ENCODE measurements at places on chromosomes 2 and 18.

DNA sequence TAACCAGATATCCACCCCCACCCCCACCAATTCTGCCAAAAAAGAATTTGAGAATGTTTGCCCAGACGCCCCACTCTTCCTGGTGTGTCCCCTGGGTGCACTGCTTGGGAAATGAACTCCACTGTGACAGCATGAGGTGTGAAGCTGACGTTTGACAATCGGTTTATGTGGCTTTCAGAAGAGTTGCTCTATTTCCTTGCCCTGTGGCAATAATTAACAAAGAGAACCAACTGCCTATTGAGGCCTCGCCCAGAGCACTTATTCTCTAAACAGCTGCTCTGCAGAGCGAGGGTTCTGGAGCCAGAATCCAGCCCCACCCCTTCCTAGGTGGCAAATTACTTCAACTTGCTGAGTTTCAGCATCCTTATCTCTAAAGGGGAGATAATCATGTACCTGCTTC is 115.8 kb upstream of the SIX3 start:
- no peaks in the 10 kb centered on the region for H3K36me3 ChIP-seq
- H3K27ac ChIP-seq: no peak overlapping the region
- no peak overlapping the region for H3K4me3 ChIP-seq
- H3K4me1 ChIP-seq: no peaks in the 10 kb centered on the region

DNA sequence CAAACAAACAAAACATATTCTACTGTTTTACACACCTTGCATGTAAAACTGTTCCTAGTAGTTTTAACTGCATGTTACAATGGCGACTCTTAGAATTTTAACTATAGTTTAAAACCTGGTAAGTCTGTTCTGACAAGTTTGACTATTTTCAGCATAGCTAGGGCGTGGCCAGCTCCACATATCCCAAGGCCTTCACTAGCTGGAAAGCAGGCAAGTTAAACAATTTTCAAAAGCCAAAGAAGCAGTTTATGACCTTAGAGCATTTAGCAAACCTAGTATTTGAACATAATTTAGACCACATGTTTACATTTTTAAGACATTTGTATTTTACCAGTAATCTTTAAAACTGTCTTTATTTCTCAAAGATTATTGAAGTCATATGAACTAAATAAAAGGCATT is 402.8 kb upstream of the SYT4 start:
- no peak for DNase-seq
- no peaks in the 10 kb centered on the region for H3K36me3 ChIP-seq
- H3K27me3 ChIP-seq: no peaks in the 10 kb centered on the region
- H3K27ac ChIP-seq: no peak overlapping the region

DNA sequence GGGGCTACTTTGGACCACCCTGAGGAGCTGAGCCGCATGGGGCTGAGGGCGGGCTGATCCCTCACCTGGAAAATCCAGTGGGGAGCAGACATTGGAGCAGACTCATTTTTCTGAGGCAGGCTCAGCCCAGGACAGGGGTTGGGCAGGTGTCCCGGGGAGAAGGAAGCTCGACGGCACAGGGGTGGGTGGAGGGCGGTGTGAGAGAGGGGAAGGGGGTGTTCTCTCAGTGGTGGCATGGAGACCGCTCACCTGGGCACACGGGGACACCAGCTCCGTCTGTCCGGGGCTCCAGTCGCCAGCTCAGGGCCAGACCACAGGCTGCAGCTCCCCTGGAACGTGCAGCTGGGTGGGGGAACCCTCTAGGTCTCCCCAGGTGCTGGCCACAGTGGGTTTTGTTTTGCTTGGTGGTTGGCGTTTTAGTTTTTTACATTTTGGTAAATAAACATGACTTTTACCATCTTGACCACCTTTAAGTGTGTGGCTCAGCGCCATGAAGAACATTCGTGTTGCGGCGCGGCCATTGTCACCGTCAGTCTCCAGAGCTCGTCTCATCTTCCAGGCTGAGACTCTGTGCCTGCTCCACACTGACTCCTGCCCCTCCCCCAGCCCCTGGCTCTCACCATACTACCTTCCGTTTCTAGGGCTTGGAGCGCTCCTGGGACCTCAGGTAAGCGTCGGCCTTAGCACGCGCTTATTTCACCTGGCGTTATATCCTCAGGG is 4.3 kb upstream of the MAB21L4 start:
- H3K4me1 ChIP-seq: no peaks in the 10 kb centered on the region
- no peaks in the 10 kb centered on the region for H3K36me3 ChIP-seq
- DNase-seq: no peak
- H3K27me3 ChIP-seq: no peaks in the 10 kb centered on the region
- H3K27ac ChIP-seq: no peak overlapping the region
- H3K4me3 ChIP-seq: no peak overlapping the region

DNA sequence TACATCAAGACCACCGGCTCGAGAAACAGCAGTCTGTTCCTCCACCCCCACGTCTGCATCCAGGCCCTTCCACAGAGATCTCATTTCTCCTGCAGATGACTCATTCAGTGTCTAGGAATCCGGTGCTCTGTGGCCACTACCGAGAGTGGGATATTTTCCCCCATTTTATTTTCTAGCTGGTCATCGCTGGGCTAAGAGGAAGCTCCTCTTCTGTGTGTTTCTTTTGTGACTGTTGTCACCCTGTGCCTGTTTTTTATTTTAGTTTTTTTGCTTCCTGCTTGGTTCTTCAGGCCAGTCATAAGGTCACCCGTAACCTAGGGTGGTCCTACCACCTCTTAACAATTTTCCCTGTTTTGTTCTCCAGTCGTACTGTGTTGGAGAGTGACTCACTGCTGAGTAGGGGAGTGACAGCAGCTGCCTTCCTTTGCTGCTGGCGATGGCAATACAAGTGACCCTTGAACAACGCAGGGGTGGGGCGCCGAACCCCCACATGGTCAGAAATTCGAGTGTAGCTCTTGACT is 6.7 kb downstream of the RAMP1 start:
- DNase-seq: no peak
- H3K27me3 ChIP-seq: peaks cover 49% of the 10 kb centered on the region
- H3K4me1 ChIP-seq: peaks cover 12% of the 10 kb centered on the region
- no peak overlapping the region for H3K27ac ChIP-seq
- H3K36me3 ChIP-seq: no peaks in the 10 kb centered on the region
- H3K4me3 ChIP-seq: no peak overlapping the region

Data from activated naive CD8-positive, alpha-beta T cell treated with anti-CD3 and anti-CD28 coated beads for 36 hours (primary cell).